ENCODE measurements at places on chromosomes 16 and 17. TPM values are rescaled to one million over a fixed set of nuclear protein-coding genes. Genes with fewer than 3 reads are reported as not detected.

MT1X gene
- total RNA-seq = 113 TPM

RGS11 gene
- 7.0 TPM for total RNA-seq

PRSS8 gene
- not detected for total RNA-seq

ABCA9 gene
- total RNA-seq = 0.51 TPM

PPP1R27 gene
- total RNA-seq = not detected

IKZF3 gene
- total RNA-seq = not detected

GRCh38 chr17:60193482-60193881, 43.7 kb downstream of the CA4 start:
- H3K4me3 ChIP-seq = no peak overlapping the region
- no peak for DNase-seq
- no peak overlapping the region for H3K27ac ChIP-seq
- H3K27me3 ChIP-seq = no peaks in the 10 kb centered on the region
- H3K36me3 ChIP-seq = peaks cover 46% of the 10 kb centered on the region

DNA sequence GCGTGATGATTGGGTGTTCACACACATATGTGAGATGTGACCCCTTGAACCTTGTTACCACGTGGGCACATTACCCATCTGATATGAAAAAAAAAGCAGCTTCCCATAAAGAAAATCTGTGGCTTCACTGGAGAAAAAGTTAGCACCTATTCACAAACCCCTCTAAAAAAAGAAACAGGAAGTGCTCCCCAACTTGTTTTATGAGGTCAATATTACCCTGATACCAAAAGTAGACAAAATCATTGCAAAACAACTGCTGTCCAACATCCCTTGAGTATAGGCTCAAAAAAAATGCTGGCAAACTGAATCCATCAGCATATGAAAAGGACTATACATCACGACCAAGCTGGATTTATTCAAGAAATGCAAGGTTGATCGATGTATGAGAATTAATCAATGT, 99.7 kb upstream of the RBL2 start:
- no peak overlapping the region for H3K27ac ChIP-seq
- H3K4me3 ChIP-seq = no peak overlapping the region
- no peaks in the 10 kb centered on the region for H3K4me1 ChIP-seq
- no peaks in the 10 kb centered on the region for H3K27me3 ChIP-seq
- H3K36me3 ChIP-seq = no peaks in the 10 kb centered on the region

GRCh38 chr16:9068886-9069285, 22.6 kb upstream of the HAPSTR1 start:
- H3K4me1 ChIP-seq = peaks cover 21% of the 10 kb centered on the region
- H3K27ac ChIP-seq = peak overlapping the region; percentile 50
- no peaks in the 10 kb centered on the region for H3K27me3 ChIP-seq
- no peaks in the 10 kb centered on the region for H3K36me3 ChIP-seq
- DNase-seq = no peak

GRCh38 chr17:31296142-31296541, 897 bp downstream of the OMG start:
- no peak overlapping the region for H3K27ac ChIP-seq
- H3K4me3 ChIP-seq = no peak overlapping the region
- H3K36me3 ChIP-seq = peaks cover 7% of the 10 kb centered on the region
- no peak for DNase-seq
- H3K4me1 ChIP-seq = no peaks in the 10 kb centered on the region

GRCh38 chr17:49067163-49067562, 65.4 kb upstream of the B4GALNT2 start:
- no peak overlapping the region for H3K4me3 ChIP-seq
- no peak overlapping the region for H3K27ac ChIP-seq
- DNase-seq = no peak
- no peaks in the 10 kb centered on the region for H3K36me3 ChIP-seq
- no peaks in the 10 kb centered on the region for H3K27me3 ChIP-seq
- no peaks in the 10 kb centered on the region for H3K4me1 ChIP-seq

- H3K36me3 ChIP-seq = no peaks in the 10 kb centered on the region
- no peak overlapping the region for H3K27ac ChIP-seq
- no peaks in the 10 kb centered on the region for H3K27me3 ChIP-seq
- no peak for DNase-seq
These were observed 4.9 kb downstream of the INO80E start for GRCh38 chr16:30000735-30001631.

DNA sequence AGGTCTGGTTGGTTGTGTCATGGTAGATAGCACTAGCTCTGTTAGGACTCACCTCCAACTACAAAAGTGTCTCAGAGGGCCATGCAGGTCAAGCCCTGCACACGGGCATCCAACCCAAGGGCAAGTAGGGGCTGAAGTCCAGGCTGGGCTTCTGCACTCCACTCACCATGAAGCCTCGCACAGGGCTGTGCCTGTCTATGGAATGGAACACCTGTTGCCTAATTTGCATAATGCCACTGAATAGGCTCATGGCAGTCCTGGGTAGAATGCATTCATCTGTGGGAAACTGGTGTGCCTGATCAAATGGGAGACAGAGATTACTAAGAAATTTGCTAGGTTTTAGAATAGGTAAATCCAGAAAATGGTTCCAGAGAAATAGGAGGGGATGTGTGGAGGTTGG, 8.0 kb upstream of the AKAP1 start:
- H3K27me3 ChIP-seq = peaks cover 7% of the 10 kb centered on the region
- no peaks in the 10 kb centered on the region for H3K36me3 ChIP-seq
- no peak overlapping the region for H3K4me3 ChIP-seq
- no peaks in the 10 kb centered on the region for H3K4me1 ChIP-seq
- no peak for DNase-seq

DNA sequence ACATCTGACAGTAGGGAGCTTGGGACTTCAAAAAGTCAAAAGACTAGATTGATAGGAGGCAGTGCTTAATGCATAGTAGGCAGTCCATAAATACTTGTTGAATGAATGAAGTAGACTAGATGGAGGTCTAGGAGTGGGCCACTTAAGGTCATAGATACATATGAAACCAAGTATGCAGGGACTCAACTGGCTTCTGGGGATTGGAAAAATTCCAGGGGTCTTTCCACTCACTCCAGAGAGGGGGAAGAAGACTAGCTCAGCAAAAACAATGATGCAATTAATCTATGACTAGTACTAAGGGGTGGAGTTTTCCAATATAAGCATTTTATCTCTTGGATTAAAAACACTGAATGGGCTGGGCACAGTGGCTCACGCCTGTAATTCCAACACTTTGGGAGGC, 298.3 kb upstream of the XYLT1 start:
- H3K36me3 ChIP-seq = no peaks in the 10 kb centered on the region
- no peak overlapping the region for H3K27ac ChIP-seq
- H3K27me3 ChIP-seq = 0 out of 2 replicates have a peak, but pooled peaks cover under 1% of the 10 kb centered on the region
- DNase-seq = peak; percentile 12
- H3K4me1 ChIP-seq = peaks cover 10% of the 10 kb centered on the region
- no peak overlapping the region for H3K4me3 ChIP-seq

GRCh38 chr16:75911896-75912295, 185.6 kb upstream of the CPHXL start:
- H3K4me3 ChIP-seq = no peak overlapping the region
- H3K4me1 ChIP-seq = no peaks in the 10 kb centered on the region
- no peaks in the 10 kb centered on the region for H3K27me3 ChIP-seq
- H3K27ac ChIP-seq = no peak overlapping the region
- no peak for DNase-seq

- H3K27me3 ChIP-seq = no peaks in the 10 kb centered on the region
- no peak for DNase-seq
- H3K4me1 ChIP-seq = no peaks in the 10 kb centered on the region
- H3K4me3 ChIP-seq = no peak overlapping the region
- H3K27ac ChIP-seq = no peak overlapping the region
These were observed 19.4 kb upstream of the SSTR5 start for GRCh38 chr16:1053121-1053521.

DNA sequence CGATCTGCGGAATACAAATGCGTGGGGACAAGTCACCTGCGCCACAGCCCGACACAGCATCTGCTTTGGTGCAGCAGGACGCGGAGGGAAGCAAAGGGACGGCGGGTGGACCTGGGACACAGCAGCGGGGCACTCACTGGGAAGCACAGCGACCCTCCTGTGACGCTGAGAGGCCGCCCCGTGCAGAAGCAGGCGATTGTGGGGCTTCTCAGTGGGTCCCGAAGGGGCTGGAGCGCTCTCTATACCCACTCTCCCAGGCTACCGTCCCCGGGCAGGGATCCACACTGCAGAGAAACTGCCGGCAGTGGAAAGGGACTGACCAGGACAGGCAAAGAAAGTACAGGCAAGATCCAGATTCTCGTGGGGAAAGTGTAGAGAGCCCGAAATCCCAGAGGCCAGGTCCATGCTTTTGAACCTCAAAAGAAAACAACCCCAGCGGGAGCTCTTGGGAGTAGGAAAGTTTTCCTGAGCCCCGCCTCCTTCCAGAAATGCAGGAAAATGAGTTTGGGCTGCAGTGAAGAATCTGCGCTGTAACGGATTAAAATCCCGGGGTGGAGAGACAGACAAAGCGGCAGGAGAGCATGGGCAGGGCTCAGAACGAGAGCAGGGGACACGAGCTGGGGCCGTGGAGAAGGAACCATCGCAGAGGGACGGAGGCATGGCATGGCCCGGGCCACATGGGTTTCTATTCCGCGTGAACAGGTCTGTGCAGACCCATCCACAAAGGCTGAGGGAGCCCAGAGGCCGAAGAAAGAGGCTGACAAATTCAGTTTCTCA, 12.7 kb downstream of the COX4I1 start:
- no peaks in the 10 kb centered on the region for H3K4me1 ChIP-seq
- DNase-seq = peak; percentile 18
- no peaks in the 10 kb centered on the region for H3K36me3 ChIP-seq
- no peak overlapping the region for H3K27ac ChIP-seq
- peaks cover 48% of the 10 kb centered on the region for H3K27me3 ChIP-seq

DNA sequence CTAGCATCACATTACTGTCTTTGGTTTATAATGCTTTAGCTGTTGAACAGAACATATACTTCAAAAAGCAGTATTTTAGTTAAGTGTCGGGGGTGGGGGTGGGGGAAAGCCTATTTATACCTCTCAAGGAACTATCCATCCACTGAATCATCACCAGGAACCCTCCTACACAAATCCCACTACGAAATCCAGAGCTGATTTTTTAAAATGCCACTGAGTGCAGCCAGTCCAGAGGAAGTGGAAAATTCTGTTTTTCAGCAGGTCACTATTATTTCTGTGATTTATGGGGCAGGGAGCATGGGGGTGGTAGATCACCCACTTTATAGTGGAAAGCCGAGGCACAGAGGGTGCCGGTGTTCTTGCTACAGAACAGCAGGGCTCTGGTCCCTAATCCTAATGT, 284.1 kb downstream of the SOX9 start:
- H3K27me3 ChIP-seq = no peaks in the 10 kb centered on the region
- H3K36me3 ChIP-seq = no peaks in the 10 kb centered on the region
- H3K27ac ChIP-seq = peak overlapping the region; percentile 65
- H3K4me3 ChIP-seq = peak overlapping the region; percentile 50
- peak; percentile 83 for DNase-seq

DNA sequence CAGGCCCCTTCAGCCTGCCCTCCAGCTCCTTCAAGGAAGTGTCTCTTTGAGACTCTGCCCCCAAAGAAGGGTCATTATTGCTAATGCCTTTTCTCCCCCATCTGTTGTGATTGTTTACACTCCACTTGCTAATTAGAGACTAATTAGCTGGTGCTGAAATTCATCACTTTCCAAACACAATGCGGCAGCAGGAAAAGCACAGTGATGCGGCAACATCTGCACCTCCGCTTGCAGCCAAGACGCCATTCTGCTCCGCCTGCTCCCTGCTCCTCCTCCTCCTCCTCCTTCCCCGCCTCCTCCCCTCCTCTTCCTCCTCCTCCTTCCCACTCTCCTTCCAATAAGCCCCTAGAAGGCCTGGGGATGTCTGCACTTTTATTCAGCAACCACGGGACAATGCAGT, 110.5 kb downstream of the SDK2 start:
- H3K4me3 ChIP-seq = no peak overlapping the region
- H3K36me3 ChIP-seq = no peaks in the 10 kb centered on the region
- DNase-seq = no peak
- no peak overlapping the region for H3K27ac ChIP-seq
- no peaks in the 10 kb centered on the region for H3K4me1 ChIP-seq
- H3K27me3 ChIP-seq = no peaks in the 10 kb centered on the region

- no peaks in the 10 kb centered on the region for H3K36me3 ChIP-seq
- no peaks in the 10 kb centered on the region for H3K27me3 ChIP-seq
- DNase-seq = no peak
- no peak overlapping the region for H3K4me3 ChIP-seq
- H3K27ac ChIP-seq = no peak overlapping the region
- H3K4me1 ChIP-seq = peaks cover 3% of the 10 kb centered on the region
These were observed 4.6 kb upstream of the MPP2 start for GRCh38 chr17:43911904-43912303.

GRCh38 chr17:15886804-15887203, 58.1 kb upstream of the ADORA2B start:
- no peaks in the 10 kb centered on the region for H3K36me3 ChIP-seq
- H3K27ac ChIP-seq = no peak overlapping the region
- no peaks in the 10 kb centered on the region for H3K4me1 ChIP-seq
- no peak for DNase-seq

- no peak for DNase-seq
- H3K27ac ChIP-seq = no peak overlapping the region
- H3K27me3 ChIP-seq = no peaks in the 10 kb centered on the region
- H3K36me3 ChIP-seq = no peaks in the 10 kb centered on the region
These were observed 1.2 kb upstream of the DPH1 start for GRCh38 chr17:2028737-2029136.

DNA sequence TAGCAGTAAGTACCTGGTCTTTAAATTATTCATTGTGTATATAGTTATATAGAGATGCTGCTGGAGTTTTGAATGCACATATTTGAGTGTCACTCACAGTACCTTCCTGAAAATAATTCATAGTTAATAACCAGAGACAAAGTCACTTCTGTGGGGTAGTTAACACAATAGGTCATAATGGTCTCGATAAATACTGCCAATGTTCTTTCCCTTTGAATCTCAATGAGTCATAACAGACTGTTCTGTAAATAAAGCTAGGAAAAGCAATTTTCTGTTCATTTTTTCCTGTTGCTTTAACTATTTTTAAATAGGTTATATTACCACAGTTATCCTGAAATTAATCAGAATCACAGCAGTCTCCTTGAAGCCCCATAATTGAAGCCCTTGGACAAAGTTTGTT, 87.2 kb downstream of the MAP2K4 start:
- peak; percentile 46 for DNase-seq
- H3K27ac ChIP-seq = no peak overlapping the region
- H3K4me1 ChIP-seq = peaks cover 22% of the 10 kb centered on the region
- peaks cover 5% of the 10 kb centered on the region for H3K36me3 ChIP-seq
- H3K4me3 ChIP-seq = no peak overlapping the region

DNA sequence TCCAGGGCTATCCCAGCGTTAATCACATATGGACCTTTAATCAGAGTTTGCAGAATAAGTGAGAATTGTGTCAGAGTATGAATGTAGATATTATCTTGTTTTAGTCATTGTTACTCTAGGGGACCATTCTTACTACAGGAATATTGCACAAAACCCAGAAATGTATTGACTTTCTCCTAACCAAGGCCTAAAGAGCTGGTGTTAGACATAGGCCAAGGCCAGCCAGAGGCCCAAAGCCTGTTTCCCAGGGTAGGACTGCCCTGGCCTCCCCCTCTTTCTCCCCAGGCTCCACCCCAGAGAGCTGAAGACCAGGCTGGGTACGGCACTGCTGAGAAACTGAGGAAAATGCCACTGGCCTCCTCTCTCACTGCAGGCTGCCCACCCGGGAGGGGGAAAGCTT, 41.9 kb upstream of the MEOX1 start:
- H3K4me3 ChIP-seq = no peak overlapping the region
- H3K27me3 ChIP-seq = peaks cover 13% of the 10 kb centered on the region
- H3K36me3 ChIP-seq = no peaks in the 10 kb centered on the region
- DNase-seq = no peak
